Fibroblast of skin of right biceps (primary cell): ENCODE measurements at places on chromosomes 6 and 20.
A peak's percentile ranks its signal among the peaks of the same experiment; 100 is the strongest.

GRCh38 chr6:11656491-11656890, 118.9 kb downstream of the TMEM170B start:
- DNase-seq, result no peak

- DNase-seq, result no peak
Observed at GRCh38 chr6:98942263-98942803, 5.4 kb downstream of the FBXL4 start.

DNA sequence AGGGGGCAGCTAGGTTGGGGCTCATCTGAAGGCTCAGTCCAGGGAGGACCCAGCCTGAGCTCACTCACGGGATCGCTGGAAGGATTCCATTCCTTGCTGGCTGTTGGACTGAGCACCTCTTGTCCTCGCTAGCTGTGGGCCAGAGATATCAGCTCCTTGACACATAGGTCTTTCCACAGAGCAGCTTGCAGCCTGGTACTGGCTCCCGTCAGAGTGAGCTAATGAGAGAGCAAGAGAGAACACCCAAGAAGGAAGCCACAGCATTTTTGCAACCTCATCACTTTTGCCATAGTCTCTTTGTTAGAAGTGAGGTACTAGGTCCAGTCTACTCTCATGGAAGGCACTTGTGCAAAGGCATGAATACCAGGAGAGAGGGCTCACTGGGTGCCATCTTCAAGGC, 179.9 kb downstream of the CDC5L start:
- no peak for DNase-seq

DNA sequence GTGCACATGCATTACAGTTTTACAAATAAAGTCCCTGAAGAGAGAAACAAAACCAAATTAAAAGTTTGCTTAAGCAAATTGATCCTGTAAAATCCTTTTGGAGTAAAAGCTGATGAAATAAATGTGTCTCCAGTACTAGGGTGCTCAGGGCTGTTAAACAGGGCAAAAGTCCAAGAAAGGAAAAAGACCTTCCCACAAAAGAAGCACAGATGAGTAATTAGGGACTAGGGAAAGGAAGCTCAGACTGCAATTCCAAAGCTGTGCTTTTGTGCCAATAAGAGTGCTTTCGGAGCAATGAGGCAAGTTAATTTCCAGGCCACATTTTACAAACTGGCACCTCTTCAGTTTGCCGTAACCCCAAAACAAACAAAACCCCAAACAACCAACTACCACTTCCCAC, 10.4 kb upstream of the RNF182 start:
- DNase-seq, result peak; percentile 54

DNA sequence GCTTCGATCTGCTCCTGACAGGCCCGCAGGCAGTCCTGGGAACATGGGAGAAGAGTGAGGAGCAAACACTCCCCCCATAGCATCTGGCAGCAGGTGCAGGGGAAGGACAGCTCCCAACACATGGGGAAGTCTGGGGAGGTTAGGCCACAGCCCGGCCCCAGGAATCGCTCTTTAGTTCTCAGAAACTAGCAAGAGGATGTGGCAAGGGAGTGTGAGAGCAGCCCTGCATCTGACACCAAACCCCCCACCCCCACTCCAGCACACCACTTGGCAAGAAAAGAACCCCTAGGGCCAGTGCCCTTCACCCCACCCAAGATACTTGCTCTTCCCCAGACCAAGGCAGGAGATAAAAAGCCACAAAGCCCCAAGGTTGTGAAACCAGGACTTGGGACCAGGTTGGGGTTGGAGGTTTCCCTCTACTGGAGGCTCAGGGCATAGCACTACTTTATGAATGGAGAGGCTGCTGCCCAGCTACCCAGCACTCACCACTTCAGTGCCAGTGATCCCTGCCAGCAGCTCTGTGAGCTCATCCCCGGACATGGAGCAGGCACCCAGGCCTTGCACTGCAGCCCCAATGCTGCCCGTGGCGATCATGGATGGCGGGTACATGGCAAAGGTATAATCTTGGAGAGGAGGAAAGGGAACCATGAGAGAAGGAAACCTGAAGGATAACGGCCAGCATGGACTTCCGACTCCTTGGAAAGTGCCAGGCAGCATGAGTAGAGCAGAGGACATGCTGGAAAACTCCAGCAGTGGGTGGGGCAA, 5.4 kb downstream of the CCND3 start:
- DNase-seq, result peak; percentile 80

GRCh38 chr20:2346188-2346587, 34.5 kb upstream of the TGM6 start:
- no peak for DNase-seq

GRCh38 chr6:163301726-163302635, 112.5 kb upstream of the QKI start:
- no peak for DNase-seq

DNA sequence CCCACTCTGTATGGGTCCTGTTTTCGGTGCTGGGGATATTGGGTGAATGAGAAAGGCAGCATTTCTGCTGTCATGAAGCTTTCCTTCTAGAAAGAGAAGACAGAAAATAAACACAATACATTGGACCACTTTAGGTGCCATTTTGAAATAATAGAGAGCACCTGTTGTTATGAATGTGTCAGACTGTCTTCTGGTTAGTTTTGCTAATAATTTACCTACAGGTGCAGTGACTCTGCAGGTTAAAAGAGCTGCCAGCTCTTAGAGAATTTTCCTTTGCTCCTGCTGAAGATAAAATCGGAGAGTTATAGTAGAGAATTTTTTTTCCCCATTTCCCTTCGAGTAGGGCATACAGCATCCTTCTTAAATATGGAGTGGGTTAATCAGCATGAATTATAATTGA, 21.9 kb upstream of the GCLC start:
- no peak for DNase-seq

- no peak for DNase-seq
Observed at GRCh38 chr6:3738381-3739131, 13.0 kb downstream of the PXDC1 start.

- DNase-seq, result no peak
Observed at GRCh38 chr6:31048099-31048498, 37.8 kb downstream of the MUC22 start.

- DNase-seq, result no peak
Observed at GRCh38 chr6:14166839-14167238, 49.3 kb downstream of the CD83 start.

- DNase-seq, result no peak
Observed at GRCh38 chr6:43887906-43888683, 118.1 kb downstream of the VEGFA start.

- DNase-seq, result no peak
Observed at GRCh38 chr6:143803769-143804568, 39.2 kb upstream of the LTV1 start.

DNA sequence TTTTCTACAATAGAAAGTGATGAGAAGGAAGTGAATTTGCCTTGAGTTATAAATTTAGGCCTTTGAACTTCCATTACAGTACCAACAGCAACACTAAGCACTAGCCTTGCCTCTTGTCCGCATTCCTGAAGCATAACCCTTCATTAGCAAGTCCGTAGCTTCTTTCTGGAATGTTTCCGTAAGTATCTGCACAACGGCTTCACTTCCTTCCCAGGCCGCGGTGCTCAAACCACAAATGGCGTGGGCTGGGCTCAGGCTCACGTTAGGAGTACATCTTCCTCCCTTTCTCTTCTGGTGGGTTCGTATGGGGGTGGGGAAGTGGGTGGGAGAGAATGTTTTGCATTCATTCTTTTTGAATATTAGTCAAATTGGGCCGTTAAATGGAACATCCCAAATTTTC, 193.8 kb upstream of the SNX9 start:
- DNase-seq, result peak; percentile 69

- no peak for DNase-seq
Observed at GRCh38 chr6:25122622-25123237, 156.4 kb upstream of the CARMIL1 start.

GRCh38 chr6:142872376-142872775, 72.6 kb downstream of the HIVEP2 start:
- no peak for DNase-seq

- DNase-seq, result peak; percentile 15
Observed at GRCh38 chr20:63321148-63321831, 28.3 kb downstream of the COL20A1 start.

DNA sequence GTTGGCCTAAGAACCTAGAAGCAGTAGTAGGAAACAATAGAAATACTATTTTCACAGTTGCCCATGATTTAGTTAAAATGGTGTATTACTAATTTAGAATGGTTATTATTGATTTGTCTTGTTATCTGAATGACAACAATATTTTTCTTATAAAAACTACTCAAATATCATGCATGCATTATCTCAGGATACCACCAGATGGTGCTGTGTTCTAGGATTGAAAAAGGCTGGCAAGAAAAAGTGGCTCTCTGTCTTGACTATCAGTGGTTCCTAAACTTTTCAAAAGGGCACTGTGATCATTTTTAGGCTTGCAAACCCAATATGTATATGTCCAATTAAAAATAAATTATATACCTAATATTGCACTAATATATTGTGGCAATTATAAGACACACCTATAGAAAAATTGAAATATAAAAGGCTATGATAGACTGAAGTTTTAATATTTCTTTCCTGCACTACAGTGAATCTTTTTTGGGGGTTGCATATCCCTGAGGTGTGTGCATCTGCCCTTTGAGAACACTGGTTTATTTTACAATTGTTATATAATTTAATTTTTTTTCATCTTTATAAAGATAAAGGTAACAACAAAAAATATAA, 131.7 kb upstream of the MLIP start:
- peak; percentile 47 for DNase-seq

DNA sequence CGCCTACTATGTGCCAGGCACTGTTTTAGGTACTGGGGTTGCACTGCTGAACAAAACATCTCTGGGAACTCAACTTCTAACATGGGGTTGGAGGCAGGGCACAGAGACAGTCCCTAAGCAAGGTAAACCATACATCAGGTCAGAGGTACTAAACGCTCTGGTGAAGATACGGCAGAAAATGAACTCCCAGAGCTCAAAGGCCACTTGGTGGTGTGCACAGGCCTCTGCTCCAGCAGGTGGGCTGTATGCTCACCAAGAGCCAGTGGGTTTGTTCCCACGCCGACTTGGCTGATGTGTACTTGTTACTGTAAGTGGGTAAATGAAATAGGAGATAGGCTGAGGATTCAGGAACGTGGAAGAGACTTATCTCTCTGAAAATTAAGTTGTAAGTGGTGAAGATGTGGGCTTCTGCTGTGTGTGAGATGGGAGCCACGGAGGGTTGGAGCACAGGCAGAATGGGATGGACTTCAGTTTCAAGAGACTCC, 133.4 kb downstream of the PREX1 start:
- no peak for DNase-seq

- DNase-seq, result no peak
Observed at GRCh38 chr20:1197801-1198200, 5.5 kb upstream of the C20orf202 start.

DNA sequence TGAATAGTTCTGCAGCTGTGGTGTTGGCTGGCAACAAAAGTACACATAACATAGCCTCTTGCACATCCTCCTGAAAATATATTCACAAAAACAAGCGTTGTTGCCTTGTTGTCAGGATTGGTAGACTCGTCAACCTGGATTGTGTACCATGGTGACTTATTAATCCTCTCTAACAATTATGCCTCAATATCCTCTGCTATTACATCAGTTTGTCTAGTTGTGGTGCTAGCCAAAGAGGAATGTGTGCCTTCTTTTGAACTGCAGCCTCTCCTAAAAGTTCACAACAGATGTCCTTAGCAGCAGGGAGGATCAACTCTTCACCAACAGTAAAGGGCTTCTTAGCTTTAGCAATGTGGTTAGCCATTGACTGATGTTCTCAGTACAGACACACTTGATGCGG, 3.6 kb upstream of the SF3B5 start:
- no peak for DNase-seq

- DNase-seq, result no peak
Observed at GRCh38 chr20:43942201-43942590, 27.5 kb downstream of the TOX2 start.

DNA sequence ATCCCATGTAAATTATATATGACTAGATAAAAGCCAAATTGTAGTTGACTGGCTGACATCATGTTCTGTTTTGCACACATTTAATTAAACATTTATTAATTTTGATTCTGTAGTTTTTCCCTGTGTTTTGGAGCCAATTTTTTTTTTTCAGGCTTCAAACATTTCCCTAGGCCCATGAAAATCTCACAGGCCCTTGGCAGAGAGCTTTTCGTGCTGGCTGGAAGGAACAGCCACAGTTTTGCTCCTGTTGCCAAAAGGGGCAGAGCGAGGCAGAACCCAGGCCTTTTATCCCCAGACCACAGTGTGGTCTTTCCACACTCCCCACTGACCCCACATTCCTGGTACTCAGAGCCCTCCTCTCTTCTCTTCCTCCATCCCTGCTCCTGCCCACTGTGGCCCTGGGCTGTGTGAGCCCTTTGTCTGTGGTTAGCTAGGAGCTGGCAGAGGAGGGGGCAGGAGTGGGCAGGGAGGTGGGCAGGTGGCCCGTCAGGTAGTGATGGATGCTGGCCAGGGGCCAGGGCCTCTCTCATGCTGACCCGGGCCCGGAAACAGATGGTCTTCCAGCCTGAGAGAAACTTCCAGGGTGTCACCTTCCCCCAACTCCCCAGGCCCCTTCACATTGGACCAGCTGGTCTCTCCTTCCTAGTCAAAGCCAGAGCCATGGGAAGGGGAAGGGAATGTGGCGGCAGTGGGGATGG, 19.4 kb upstream of the CCM2L start:
- DNase-seq, result no peak

DNA sequence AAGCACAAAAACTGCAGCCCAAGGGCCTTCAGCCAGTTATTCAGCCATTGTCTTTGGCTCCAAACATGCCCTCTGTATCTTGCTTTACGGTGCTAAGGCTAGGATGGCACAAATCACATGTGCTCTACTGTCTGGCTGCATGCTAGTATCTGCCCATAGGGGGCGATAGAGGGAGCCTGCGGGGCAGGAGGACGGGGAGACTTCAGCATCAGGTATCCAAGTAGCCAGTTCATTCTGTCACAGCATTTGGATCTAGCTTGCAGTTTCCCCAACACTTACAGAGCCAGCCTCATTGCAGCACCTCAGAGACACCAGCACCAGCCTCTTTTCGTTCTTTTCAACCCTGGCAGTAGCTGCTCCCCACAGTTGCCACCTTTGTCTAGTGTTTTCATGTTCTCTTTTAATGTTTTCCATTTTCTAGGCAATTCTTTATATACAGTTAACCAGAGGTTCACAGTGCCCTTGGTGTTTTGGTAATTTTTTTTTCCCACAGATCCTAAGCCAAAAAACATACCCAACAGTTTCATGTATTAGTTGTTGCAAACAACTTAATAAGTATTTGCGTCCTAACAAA, 705.9 kb downstream of the PTPRT start:
- DNase-seq, result no peak

- DNase-seq, result no peak
Observed at GRCh38 chr6:146775220-146775619, 176.4 kb downstream of the ADGB start.

GRCh38 chr6:129184324-129184723, 301.4 kb downstream of the LAMA2 start:
- no peak for DNase-seq

DNA sequence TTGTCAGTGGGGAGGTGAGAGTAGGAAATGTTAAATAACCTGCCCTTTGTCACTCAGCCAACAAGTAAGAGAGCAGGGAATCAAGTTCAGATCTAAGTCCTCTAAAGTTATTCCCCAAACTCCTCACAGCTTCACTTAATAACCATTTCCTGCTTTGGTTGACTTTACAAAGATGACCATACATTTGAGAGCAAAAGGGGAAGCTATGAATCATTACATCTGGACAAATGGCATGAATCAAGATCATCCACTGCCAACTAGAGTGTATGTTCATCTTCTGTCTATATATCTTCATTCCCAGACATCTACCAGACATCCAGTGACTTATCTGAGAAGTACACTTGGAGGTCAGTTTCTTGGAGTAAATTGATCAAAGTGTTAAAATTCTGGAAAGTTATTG, 15.1 kb upstream of the HIVEP2 start:
- DNase-seq, result peak; percentile 55
